ENCODE measurements at places on chromosomes 3 and 15.

DNA sequence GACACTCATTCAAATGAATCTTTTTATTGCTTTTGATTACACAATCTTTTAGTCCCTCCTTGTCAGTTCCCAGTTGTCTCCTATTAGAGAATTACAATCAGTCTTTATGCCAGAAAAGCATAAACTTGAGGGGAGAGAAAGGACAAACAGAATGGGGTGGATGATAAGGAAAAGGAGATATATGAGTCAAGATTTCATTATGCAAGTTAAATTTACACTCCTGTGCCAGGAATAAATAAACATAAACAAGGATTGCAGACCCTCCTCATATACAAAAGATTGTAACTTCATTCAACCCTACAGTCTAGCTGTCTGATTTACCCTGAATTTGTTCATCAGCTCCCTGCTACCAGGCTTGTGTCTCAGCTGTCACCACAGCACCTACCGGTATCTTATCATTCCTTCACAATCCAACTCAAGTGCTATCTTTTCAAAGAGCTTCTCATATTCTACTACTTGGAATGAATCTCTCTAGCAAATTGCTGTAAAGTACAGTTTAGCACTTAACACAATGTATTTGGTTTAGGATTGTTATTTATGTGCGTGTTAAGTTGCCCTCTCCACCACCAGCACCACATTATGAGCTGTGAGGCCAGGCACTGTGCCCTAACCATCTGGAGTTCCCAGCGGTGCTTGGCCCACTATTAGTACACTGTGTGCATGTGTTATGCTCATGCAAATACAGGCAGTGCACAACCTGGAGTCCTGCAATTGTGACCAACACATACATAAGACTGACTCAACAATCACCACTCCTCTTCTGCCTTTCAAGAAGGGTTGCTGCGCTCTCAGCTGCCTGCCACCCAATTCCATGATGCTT lies 504.1 kb downstream of the TBL1XR1 start:
- DNase-seq, result no peak

DNA sequence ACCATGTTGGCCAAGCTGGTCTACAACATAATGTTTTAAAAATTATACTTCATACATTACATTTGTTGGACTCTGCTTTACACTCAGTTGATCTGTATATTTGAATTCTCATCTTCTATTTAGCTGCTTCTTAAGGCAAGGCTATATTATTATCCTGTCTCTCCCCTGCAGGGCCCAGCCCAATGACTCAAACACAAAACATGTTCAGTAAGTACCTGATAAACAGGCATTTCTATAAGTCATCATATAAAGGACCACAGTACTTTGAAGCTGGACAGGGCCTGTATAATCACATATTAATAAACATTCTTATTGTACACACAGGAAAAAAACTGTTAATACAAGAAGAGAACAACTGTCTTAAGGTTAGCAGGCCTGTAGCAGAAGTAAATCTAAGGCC lies 36.2 kb downstream of the NGLY1 start:
- no peak for DNase-seq

- no peak for DNase-seq
Observed at GRCh38 chr3:141076036-141076773, 25.1 kb downstream of the SPSB4 start.

GRCh38 chr3:113285226-113285625 lies 73.9 kb downstream of the BOC start:
- no peak for DNase-seq

DNA sequence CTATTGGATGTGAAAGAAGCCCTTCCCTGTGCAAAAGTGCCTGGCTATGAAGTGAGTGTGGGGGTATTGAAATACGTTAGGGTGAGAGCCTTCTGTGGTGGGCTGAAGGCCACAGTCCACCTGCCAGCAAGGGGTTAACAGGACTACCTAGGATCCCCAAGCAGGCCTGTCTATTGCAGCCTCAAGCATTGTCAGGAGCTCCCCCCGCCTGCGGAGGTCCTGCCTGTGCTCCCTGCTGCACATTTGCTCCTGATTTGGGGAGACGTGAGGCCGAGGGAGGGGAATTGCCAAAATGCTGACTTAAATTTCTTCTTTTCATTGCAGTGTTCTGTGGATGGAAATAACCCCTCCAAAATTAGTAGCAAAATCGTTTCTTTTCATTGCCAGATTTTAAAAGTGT lies 56.2 kb downstream of the GABRG3 start:
- DNase-seq, result no peak

GRCh38 chr3:48466386-48467109 lies 20.0 kb downstream of the ATRIP start:
- no peak for DNase-seq

DNA sequence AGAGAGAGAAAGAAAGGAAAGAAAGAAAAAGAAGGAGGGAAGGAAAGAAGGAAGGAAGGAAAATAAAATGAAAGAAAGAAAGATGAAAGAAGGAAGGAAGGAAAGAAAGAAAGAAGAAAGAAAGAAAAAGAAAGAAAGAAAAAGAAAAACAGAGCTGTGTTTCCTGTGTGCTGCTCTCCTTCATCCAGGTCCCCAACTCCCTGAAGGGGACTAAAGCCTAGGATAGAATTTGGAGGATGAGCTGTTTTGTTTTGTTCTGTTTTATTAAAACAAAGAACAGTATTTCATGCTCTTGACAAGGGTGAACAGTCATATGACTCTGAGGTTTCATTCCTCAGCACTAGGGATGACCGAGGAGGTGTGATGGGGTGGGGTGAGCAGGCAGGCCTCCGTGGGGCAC lies 164.8 kb upstream of the NDN start:
- DNase-seq, result no peak

DNA sequence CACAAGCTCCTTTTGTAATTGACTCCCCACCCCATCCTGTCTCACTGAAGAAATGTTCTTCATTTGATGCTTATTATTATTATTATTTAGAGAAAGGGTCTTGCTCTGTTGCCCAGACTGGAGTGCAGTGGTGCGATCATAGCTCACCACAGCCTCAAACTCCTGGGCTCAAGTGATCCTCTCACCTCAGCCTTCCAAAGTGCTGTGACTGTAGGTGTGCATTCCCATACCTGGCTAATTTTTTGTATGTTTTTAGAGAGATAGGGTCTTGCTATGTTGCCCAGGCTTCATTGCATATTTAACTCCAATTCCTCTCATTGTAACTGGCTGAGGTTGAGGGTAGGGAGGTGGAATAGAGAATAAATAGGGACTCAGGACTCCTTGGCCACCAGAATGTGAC lies 22.3 kb downstream of the SEMA5B start:
- no peak for DNase-seq

DNA sequence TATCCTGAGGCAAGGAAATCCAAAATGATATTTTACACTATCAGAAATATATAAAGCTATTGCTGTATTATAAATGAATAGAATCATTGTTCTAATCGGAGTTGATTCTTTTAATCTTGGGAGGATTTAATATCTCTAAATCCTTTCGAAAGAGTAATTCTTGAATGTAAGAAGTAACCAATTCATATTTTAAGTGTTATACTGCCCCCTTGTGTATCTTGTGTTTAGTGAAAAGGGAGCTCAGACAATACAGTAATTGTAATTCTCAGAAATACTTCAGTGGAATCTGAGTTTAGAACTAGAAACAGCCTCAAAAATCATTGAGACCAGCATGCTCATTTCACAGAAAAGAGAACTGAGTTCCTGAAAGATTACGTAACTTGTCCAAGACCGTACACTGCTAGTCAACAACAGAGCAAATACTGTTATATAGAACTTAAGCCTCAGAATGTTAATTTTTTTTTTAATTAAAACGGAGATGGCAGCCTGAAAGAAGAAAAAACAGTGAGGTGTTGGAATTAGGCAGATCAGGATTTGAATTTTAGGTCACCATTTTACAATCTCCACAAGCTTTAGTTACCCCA lies 42.9 kb downstream of the PLCH1 start:
- DNase-seq, result peak; percentile 86

DNA sequence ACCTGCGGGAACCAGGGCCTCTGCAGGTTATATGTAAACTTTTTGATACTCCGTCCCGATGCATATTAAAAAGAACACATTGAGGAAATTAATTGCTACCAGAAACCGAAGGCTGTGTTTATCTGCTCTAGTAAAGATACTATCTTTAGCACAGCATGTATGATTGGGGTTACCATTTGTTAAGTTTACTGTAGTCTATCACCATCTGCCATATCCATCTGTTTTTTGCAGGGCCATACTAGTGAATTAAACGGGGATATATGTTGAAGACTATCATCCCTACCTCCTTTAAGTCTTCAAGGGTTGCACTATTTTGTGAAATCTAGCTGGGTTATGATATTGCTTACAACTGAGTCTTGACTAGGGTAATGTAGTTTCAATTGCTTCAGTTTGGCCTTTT lies 597.0 kb downstream of the SQOR start:
- no peak for DNase-seq

DNA sequence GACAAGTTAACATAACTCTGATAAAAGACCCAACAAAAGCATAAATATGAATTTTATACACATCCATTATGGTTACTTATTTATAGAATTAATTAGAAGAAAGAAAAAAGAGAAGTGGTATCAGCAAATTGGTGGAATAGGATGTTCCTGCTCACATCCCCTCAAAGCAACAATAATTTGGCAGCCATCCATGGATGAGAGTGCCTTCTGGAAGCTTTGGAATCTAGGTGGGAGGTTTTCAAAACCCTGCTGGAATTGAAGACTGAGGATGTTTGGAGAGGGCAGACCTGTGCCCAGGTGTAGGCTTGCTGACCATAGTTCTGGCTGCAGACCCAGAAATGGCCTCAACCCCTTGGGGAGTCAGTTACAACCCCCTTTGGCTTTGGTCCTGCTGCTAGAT lies 91.2 kb downstream of the EDEM1 start:
- DNase-seq, result no peak

DNA sequence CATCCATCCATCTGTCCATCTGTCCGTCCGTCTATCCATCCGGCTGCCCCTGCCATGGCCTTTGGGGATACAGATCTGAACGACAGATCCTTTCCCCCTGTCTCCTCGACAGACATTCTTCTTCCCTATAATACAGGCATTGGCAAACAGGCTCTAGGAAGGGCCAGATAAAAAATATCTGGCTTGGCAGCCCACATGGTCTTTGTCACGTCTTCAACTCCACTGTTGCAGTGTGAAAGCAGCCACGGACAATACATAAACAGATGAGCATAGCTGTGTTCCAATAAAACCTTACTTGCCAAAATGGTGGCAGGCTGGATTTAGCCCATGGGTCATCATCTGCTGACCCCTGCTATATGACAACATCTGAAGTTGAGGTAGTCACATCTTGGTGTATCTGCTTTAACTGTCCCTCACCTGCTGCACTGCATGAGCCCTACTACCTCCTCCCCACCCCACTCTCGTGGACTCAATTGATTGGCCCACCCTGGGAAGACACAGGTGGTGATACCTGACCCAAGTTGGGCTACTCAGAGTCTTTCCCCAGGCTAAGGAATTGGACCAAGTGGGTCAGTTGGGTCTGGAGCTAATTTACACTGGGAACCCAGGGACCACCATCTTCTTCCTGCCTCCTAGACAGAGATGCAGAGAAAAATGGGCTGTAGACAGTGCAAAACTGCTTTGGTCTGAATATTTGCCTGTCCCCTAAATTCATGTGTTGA lies 128.4 kb upstream of the SMAD3 start:
- no peak for DNase-seq

GRCh38 chr15:93036951-93037819 lies 51.8 kb downstream of the RGMA start:
- DNase-seq, result peak; percentile 42
